ENCODE measurements at places on chromosomes 3 and 15. TPM values are rescaled to one million over a fixed set of nuclear protein-coding genes. Genes with fewer than 3 reads are reported as not detected.
A peak's percentile ranks its signal among the peaks of the same experiment; 100 is the strongest.

Gene SRGAP3
- total RNA-seq = 1.8 TPM

DNA sequence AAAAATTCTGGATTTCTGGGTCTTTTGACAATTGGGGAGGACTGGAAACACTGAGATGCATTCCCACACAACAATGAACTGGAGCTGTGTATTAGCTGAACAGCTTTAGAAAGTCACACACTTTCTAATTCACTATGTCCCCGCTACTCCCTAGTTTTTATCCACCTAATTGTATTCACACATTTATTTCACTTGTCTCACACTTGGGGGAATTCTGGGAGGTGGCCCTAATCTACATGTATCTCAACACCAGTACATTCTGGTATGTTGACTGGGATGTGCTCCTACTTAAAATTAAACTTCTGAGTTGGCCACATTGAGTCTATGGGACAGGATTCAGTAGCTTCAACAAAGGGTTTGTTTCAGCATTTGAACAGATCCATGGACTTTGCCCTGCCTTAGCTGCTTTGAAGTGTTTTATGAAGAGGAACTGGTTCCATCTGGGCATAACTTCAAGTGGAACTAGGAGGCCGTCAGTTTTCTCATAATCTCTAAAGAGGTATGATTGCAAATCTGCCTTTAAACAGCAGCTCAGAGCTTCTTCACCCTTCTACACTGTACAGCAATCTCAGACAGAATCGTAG is 106.5 kb upstream of the CMC1 start:
- DNase-seq = no peak

DNA sequence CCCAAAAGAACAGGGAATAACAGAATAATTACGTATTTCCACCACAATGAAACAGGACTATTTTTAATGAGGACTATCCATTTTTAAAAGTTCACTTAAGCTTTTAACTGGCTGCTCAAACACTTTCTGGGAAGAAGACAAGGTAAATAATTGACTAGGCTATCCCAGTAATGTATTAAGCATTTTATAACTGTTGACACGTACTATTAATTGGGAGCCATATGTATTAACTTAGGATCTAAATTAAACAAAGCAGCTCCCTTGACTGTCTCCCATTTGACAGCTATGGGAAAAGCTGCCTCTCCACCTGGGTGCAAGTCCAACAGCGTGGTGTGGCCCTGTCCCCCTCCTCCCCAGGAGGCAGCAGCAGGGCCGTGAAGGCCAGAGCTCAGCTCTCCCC is 36.1 kb downstream of the MYO5C start:
- no peak for DNase-seq

Gene CP
- total RNA-seq = 2.6 TPM

DNA sequence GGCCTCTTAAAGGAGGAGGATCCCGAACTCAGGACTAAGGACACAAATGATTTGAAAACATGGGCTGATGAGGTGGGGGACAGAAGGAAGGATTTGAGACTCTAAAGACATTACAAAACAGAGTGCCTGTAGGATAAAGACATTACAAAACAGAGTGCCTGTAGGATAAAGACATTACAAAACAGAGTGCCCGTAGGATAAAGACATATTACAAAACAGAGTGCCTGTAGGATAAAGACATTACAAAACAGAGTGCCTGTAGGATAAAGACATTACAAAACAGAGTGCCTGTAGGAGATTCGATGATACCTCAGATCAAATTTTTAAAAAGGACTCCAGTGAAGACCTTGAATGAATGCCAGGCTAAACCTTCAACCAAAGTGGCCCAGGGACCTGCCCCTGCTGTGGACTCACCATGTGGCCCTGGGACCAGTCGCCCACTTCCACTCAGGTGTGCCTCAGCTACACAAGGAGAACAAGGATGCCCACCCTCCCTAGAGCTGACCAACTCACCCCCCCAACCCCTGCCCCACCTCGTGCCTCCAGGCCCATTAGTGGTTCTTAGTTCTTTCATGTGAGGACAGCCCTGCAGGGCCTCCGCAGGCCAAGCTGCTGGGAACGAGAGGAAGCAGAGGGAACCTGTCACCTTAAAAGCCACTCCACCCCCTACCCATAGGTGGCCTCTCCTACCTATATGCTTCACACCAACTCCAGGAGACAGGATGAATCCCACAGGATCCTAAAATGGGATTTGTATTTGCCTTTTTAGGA is 59.8 kb downstream of the SH3BP5 start:
- DNase-seq = no peak

Gene ATP10A
- total RNA-seq = 1.3 TPM

Gene TIMP4
- total RNA-seq = 0.52 TPM

Gene KLHL40
- total RNA-seq = not detected

DNA sequence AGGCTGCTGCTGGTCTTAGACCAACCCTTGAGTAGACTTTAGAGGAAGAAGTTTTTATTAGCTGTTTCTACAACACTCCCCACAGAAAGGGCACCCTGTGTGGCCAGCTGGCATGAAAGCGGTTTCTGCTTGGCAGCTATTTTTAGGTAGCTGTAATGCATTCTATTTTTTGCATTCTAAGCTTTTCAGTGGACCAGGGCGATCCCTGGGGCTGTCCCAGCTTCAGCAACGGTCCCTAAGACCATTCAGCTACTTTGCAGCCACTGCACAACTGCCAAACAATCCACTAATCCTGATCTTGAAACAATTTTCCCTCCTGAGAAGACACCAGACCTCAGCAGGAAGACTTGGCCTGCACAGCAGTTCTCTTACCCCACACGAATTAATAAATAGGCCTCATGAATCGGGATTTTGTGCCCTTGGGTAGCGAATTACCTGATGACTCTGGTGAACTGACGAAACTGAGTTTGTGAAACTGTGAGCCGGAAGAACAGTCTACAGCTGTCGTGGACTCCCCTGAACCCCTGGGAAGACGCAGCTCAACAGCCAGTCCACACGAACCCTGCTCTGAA is 14.6 kb upstream of the TFRC start:
- DNase-seq = no peak

- DNase-seq = no peak
Observed at GRCh38 chr15:93479715-93480114, 390.7 kb upstream of the RGMA start.

- DNase-seq = peak; percentile 69
Observed at GRCh38 chr3:149247929-149248691, 26.5 kb upstream of the CP start.

DNA sequence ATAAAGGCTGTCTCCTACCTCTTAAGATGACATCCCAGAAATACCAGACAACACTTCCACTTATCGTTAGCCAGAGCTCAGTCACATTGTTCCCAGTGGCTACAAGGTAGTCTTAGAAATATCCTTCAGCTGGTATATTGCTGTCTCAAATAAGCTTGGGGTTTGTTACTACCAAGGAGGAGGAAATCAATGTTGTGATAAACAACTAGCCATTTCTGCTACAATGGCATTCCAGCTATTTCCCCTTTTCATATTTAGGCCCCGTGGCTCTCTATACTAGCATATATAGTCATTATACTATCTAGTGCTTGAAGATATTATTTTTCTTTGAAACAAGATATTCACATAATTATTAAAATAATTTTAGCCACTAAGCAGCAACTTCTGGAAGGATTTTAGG is 56.5 kb downstream of the VPS8 start:
- no peak for DNase-seq

Gene C3orf49
- total RNA-seq = not detected

Gene GNAT1
- not detected for total RNA-seq

- peak; percentile 14 for DNase-seq
Observed at GRCh38 chr15:42914728-42915497, 5.7 kb downstream of the TTBK2 start.

- no peak for DNase-seq
Observed at GRCh38 chr3:66499881-66500575, 794 bp downstream of the LRIG1 start.

- no peak for DNase-seq
Observed at GRCh38 chr3:44983484-44983941, 7.5 kb downstream of the EXOSC7 start.

- peak; percentile 68 for DNase-seq
Observed at GRCh38 chr15:88450125-88450798, 16.9 kb downstream of the MRPL46 start.

DNA sequence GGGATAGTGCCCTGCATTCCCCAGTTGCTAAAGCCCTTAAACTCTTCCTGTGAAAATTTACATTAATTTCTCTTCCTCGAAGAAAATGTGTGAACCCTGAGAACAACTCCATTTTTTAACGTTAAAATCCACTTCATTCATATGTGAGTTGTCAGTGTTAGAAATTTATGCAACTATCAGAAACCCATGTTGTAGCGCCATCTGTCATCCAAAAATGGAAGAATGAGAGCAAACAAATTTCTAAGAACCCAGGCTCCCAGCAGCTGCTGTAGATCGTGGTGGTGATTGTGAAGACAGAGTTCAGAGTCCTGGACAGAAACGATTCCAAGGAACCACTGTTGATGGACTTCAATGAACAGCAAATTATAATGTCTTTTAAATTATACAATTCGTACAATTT is 179.7 kb upstream of the NDN start:
- no peak for DNase-seq

Gene SLC28A2
- total RNA-seq = not detected

Gene GPR62
- not detected for total RNA-seq

DNA sequence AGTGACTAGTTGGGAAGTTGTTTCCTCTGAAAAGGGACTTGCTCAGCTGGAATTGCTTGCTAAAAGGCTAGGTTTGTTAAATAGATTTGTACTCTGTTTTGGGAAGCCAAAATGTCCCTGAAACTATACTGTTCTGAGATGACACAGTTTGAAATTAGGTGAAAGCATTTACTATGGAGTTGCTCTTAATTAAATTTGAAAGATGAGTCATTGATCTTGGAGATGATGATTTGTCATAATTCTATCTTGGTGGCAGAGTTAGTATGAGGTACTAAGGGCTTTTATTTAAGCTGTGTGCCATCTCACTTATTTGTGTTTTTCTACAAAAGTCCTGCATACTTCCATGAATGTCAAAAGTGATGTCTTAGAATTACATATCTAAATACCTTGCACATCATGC is 320.9 kb downstream of the PTPRG start:
- DNase-seq = no peak

GRCh38 chr3:192825657-192826200 is 91.9 kb downstream of the MB21D2 start:
- DNase-seq = peak; percentile 67

GRCh38 chr15:100693451-100693850 is 91.1 kb downstream of the ASB7 start:
- DNase-seq = no peak

All from H4 (cell line).